ENCODE measurements at places on chromosomes 2 and 18.

DNA sequence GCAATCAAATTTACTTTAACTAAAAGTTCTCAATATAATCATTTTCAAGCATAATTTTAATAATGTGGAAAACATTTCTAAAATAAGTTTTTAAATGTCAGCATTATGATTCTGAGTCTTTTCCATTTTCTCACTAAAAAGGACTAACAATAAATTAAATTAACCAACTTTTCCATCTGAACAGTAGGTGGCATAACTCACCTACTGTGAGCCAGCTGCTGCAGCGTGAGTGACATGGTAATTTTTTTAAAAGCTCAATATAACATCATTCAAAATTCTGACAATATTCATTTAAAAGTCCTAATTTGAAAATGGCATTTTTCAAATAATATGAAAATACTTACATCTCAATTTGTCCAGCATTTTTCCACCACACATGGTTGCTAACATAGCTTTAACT, 66.5 kb downstream of the DTNB start:
- DNase-seq = no peak

DNA sequence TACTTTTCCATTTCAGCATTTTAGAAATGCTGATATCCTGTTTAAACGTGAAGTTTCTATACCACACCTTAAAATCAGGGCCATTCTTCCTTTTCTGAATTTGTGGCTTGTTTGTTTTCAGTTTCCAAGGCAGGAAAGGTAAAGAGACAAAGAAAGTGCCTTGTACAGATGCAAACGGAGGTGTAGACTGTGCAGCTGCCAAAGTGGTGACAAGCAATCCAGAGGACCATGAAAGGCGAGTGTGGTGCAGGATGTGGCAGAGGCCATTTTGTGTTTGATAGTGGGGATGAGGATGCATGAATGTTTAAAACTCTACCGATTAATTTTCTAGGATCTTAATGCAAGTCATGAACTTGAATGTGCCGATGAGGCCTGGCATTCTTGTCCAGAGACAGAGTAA, 733 bp downstream of the C2orf74 start:
- no peak for DNase-seq

- DNase-seq = no peak
These were observed 9.1 kb upstream of the ATG16L1 start for GRCh38 chr2:233242231-233242927.

- no peak for DNase-seq
These were observed 145.1 kb downstream of the B3GNT2 start for GRCh38 chr2:62340994-62341484.

DNA sequence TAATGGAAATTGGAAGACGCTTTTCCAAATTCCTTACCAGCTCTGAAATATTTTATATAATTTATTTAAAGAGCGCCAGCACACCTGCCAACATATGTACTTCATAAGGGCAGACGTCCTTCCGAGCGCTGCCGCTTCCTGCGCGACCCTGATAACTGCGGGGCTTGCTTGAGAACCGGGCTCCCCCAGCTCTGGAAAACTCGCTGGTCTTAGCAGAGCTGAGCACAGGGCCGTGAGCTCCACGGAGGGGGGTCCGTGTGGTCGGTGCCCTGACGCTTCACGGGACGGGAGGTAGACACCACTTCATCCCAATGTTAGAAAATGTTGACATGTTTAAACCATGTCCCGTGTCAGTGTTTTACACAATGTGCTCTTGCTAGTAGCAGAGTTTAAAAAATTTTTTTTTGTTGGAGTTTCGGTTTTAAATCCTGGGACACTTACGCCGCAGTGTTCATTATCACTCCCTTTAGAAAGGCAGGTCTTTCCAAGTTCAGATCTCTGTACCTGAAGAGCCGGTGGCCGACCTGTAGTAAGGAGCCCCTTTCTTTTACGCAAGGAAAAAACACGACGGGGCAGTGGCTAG, 1.6 kb downstream of the NFATC1 start:
- DNase-seq = no peak

DNA sequence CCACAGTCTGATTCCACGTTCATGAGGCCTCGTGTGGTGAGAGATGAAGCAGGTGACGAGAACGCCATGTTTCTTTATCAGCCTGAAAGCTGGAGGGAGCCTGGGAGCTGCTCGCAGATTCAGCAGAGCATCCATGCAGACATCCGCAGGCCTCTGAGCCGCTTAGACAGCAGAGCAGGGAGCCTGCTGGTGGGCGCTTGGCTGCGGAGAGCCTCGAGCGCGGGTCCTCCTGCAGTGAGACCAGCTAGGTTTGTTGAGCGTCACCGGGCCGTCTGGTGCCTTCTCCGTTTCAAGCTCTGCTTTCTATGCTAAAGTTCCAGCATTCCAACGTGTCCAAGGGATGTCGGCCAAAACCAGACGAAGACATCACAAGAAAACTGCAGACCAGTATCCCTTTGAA, 27.6 kb downstream of the CTDP1 start:
- DNase-seq = no peak

- no peak for DNase-seq
These were observed 83.3 kb downstream of the ZCCHC2 start for GRCh38 chr18:62606106-62606505.
